ENCODE measurements at places on chromosomes 3 and 15.
A peak's percentile ranks its signal among the peaks of the same experiment; 100 is the strongest.

DNA sequence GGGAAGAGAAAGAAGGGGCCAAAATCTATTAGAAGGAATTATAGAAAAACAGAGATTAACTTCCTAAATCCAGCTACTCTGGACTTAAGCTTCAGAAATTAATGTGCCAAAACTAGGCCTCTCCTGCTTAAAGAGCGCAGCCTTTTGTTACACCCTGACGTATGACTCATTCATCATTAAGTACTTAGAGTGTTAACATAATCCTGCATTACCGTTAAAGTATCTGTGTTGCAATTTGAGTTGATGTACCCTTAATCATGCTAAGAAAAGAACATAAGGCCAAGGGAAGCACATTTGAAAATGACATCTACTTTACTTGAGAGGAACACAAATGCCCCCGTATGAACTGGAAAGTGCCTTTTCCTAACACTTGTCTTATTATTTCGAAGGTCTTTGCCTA, 7.9 kb downstream of the HTR3D start:
- DNase-seq: no peak

GRCh38 chr15:99932676-99933402, 199.6 kb upstream of the LYSMD4 start:
- DNase-seq: no peak

DNA sequence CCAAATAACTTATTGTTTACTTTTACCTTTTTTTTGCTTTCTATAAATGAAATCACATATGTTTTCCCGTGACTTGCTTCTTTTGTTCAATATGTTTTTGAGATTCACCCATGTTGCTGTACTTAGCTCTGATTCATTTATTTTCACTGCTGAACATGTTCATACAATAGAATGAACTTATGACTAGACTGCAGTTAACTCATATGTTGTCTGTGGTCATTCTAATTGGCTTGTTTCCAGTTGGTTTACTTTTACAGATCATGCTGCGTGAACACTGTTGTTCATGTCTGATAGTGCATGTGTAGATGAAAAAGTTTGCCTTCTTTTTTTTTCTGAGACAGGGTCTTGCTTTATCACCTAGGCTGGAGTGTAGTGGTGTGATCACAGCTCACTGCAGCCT, 31.6 kb upstream of the SV2B start:
- DNase-seq: no peak

- DNase-seq: no peak
Observed at GRCh38 chr3:70970952-70971351, 612.6 kb downstream of the FOXP1 start.

GRCh38 chr15:82832601-82833361, 23.4 kb downstream of the WHAMM start:
- peak; percentile 93 for DNase-seq

- no peak for DNase-seq
Observed at GRCh38 chr3:147701195-147701594, 292.0 kb downstream of the ZIC1 start.

GRCh38 chr15:93037820-93038705, 50.9 kb downstream of the RGMA start:
- DNase-seq: no peak

- no peak for DNase-seq
Observed at GRCh38 chr3:40718681-40719080, 193.9 kb downstream of the ZNF621 start.

- no peak for DNase-seq
Observed at GRCh38 chr3:88000853-88001252, 58.0 kb downstream of the CGGBP1 start.

DNA sequence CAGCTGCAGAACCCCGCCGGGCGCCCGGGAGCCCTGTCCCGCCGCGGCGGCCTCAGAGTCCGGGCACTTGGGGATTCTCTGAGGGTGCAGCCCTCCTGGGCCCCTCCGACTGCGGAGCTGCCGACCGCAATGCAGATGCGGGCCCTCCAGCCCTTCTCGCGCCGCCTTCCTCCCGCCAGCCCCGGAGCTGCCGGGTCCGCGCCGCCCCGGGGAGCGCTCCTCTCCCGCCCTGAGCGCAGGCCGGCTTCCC, 320 bp upstream of the ACAN start:
- DNase-seq: no peak

DNA sequence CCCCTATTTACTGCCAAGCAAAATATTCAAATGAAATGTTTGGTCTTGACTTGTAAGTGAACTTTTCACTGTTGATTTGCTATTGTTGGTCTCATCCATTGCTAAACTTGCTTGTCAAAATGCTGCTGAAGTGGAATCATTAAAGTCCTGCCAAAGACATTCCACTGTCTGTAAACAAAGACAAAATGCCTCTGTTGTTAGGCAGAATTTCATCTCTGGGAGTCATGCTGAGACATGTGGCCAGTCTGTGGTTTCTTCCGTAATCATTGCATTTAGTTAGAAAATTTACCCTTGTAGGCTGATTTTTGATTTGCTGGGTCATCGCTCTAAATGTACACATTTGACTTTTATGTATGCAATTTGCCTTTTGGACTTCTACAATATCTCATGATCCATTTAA, 577.7 kb downstream of the MECOM start:
- peak; percentile 87 for DNase-seq

GRCh38 chr15:28934645-28935044, 48.9 kb downstream of the APBA2 start:
- no peak for DNase-seq

- peak; percentile 71 for DNase-seq
Observed at GRCh38 chr3:64342940-64343688, 117.8 kb upstream of the PRICKLE2 start.

GRCh38 chr3:47416041-47416440, 35.2 kb downstream of the PTPN23 start:
- no peak for DNase-seq

DNA sequence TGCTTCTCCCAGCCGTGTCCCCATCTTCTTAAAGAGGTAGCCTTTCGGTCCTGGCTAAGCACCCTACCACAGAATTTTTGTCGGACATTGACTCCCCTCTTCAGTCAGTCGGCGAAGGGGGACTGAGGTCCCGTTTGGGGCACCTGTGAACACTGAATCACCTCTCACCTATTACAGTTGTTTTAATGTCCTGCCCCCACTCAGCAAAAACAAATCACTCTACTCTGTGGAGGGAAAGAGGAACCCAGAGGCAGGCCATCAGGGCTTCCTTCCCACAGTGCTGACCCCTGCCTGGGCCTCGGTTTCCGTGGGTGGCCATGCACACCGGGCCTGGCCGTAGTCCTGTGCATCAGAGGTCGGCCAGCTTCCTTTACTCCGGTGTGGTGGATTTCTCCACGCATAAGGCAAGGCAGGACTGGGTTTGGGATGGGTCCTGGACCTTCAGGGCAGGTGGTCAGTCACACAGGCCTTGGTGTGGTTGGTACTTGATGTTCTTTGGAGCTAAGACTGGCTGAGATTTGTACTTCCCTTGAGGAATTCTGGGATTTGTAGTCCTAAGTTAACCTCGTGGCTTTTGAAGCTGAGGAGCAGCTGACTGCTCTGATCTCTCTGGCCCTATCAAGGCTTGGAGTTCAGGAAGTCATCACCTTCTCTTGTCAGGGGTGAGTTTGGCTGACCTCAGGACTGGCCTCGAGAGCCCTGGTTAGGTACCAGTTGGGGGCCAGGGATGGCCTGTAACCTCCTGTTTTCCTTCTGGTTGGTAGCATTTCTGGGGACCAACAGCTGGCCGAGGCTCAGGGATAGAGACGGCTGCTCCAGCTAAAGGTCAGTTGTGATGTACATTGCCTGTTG, 627 bp upstream of the FAM131A start:
- peak; percentile 48 for DNase-seq

- no peak for DNase-seq
Observed at GRCh38 chr3:19645093-19645492, 288.9 kb downstream of the EFHB start.

All from PC-3 (cell line).